Naive thymus-derived CD8-positive, alpha-beta T cell (primary cell): ENCODE measurements at places on chromosomes 3 and 15.

GRCh38 chr15:99970891-99971430 lies 237.7 kb upstream of the LYSMD4 start:
- no peak for DNase-seq

- no peak for DNase-seq
Observed at GRCh38 chr15:65087411-65087810, 10.9 kb downstream of the KBTBD13 start.

DNA sequence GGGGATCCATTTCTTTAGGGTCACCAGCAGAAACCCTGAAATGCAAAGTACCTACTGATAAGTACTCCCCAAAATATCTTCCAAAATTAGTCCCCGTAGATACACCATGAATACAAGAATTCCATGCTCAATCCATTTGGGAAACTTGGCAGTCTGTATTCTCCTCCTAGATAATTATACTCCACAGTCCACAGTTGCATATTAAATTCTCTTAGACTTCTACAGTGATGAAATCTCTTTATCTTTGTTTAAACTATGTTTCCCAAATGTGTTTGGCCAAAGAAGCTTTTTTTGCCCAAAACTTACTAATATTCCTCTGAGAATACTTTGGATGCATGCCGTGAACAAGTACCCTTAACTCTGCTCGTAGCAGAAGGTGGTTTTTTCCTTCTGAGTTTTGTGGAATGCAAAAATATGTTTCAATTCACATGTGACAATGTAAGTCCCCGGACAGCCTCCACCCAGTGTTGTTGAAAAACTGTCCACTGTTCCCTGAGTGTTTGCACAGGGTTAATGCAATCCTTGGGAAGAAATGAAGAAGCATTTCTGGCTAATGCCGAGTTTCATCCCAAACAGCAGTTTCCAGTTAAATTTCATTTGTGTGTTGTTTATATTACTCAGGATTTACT lies 126.7 kb downstream of the ARNT2 start:
- DNase-seq: no peak

DNA sequence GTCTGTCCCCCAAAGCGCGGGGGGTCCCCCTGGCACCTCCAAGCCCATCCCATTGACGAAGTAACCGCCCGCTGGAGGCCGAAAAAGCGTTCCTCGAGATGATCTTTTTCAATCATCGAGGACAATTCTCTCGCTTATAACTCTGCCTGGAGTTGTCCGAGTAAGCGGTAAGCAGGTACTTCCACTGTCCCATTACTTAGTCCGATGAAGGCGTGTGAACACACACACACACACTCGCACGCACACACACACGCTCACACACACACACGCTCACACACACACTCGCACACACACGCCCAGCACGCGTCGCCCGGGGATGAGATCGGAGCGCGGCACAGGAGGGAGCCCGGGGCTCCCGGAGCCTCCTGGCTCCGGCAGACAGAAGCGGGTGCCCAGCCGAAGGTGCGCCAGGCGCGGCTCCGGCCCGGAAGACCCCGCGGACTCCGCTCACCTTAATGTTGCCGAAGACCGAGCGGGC lies 430 bp downstream of the SLCO2A1 start:
- no peak for DNase-seq

DNA sequence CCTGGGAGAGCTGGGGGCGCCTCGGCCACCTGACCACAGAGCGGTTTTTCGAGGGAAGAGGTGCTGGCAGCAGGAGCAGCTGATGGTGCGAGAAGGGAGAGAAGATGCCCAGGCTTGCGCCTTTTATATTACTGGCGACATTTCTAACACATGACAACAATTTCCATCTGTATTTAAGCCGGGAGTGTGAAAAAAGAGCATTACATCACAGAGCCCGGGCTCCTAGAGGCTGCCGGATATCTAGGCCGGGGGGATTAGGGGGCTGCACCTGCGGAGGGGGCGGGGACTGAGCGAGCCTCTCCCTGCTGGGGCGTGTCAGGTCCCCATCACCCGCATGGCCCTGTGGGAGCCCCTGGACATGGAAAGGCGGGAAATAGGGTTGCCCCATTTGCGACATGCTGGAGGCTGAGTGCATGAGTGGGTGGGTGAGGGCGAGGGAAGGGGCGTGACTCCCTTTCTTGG lies 440.7 kb downstream of the MAGI1 start:
- DNase-seq: no peak

GRCh38 chr3:160675566-160676124 lies 1.3 kb upstream of the ARL14 start:
- DNase-seq: no peak

DNA sequence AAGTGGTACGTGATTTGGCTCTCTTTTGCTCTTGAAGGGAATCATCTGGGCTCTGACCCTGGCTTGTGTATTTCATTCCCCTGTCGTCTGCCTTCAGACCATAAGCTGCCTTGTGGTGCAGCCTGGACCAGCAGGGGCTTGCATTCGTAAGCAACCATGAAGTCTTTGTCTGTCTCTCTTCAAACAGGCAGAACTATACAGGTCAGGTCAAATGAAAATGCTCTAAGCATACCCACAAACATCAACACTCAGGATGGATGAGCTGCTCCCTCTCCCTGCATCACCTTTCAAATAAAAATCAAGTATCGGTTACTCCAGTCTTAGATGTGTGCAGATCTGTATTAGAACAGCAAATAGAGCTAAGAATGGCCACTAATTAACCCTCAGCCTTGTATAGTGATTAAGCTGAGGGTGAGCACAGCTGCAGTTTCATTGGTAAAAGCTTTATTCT lies 268.6 kb upstream of the UBE2E1 start:
- DNase-seq: no peak

- DNase-seq: no peak
Observed at GRCh38 chr3:118641608-118642007, 393.0 kb downstream of the IGSF11 start.

GRCh38 chr15:89430530-89431341 lies 65.6 kb downstream of the RHCG start:
- DNase-seq: peak; percentile 83

DNA sequence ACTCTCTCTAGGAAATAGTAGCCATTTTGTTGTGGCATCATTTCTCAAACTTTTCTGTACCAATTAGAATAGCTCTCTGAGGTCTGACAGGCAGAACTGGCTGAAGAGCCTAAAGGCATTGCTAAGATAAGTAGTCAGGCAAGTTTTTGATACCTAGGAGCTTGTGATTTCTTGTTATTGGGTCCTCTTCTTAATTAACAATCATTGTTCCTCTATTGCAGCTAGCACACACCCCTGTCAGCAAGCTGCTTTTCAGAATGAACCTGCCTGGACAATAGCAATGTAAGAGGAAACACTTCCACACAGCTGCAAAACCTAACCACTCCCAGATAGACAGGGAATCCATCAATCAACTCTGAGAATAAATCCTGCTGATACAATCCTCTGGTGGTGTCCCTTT lies 403.9 kb upstream of the TBL1XR1 start:
- no peak for DNase-seq

- no peak for DNase-seq
Observed at GRCh38 chr15:76342058-76342381, 5.4 kb downstream of the ISL2 start.

- DNase-seq: no peak
Observed at GRCh38 chr3:30289324-30289723, 317.1 kb upstream of the TGFBR2 start.

- DNase-seq: no peak
Observed at GRCh38 chr15:69603369-69604071, 150.9 kb downstream of the RPLP1 start.

DNA sequence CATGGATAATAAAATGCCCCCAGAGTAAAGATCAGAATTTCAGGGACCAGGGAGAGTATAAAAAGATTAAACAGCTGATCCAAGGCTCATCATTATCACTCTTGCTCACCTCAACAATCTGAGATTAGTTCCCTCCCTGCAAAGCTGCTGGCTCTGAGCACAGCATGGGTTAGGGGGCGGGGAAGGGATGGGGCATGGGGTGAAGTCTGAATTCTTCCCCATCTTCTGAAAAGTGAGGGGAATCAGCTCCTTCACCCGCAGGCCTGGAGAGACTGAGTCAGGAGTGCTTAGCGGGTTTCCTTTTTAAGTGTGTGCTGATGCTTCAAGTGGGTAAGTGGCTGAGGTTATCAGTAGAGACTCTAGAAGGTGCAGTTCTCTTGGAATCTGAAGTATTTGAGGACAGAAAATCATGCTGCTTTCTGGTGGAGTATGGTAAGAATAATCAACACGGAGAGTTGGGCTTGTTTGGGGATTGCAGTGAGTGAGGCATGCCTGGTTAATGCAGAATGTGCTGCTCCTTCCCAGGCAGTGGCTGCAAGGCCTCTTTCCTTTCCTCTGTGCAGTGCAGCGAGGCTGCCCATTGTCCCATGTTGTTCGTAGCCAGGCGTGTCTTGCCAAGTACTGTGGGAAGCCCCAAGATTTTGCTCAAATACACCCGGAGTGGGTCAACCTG lies 59.2 kb upstream of the TRAK1 start:
- no peak for DNase-seq

- DNase-seq: no peak
Observed at GRCh38 chr3:169349622-169349942, 313.9 kb downstream of the MECOM start.

DNA sequence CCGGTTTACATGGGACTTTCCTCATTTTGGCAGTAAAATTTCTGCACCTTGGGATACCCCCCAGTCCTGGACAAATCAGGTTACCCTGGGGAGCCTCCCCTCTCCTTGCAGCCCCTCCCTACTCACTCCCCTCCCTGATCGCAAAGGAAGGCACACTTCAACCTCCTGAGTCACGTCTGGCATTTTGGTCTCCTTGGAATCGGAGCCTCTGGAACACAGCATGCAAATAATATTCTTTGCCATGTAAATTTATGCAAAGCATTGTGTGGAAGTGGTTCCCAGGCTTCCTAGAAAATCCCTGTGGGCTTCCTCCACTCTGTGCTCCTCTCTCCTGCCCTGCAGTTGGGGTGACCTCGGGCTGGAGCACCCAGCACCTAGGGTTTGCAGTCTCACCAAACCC lies 11.6 kb downstream of the SCN5A start:
- no peak for DNase-seq

- DNase-seq: no peak
Observed at GRCh38 chr3:9703736-9704346, at the start of gene CPNE9. CPNE9 (plus strand) TSS chr3:9703833; CDS start chr3:9703997, 164 bp downstream.

DNA sequence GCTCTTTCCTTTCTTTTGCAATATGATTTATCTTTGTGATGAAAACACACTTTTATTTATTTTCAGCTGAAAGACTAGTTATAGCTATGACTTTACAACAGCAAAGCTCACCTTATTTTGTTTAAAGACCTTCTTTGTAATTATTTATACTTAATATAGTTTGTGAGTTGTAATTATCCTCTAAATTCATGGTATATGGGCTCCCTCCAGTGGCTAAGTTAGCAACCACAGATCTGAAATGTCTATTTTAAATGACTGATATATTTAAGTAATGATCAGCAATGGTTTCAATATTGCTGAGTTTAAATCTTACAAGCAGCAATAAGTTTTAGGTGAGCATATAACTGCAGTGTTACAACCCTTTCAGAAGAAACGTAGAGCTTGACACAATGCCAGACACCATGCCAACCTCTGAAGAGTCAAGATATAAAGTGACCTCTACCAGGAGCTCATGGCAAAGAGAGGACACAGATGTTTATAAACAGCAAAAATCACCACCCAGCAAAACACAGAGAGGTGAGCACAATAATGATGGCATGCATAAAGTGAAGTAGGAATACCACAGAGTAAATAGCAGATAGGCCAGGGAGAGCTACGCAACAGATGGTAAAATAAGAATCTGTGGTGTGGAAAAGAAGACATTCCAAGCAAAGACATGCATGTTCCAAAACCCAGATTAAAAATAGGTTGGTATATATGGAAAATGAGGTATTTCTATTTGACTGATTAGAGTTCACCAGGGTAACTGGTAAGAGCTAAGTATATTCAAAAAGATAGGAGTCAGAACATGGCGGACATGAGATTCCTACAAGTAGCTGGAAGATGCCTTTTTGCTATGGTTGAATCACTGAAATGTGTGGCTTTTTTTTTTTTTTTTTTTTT lies 143.7 kb upstream of the ZNF385D start:
- DNase-seq: no peak

DNA sequence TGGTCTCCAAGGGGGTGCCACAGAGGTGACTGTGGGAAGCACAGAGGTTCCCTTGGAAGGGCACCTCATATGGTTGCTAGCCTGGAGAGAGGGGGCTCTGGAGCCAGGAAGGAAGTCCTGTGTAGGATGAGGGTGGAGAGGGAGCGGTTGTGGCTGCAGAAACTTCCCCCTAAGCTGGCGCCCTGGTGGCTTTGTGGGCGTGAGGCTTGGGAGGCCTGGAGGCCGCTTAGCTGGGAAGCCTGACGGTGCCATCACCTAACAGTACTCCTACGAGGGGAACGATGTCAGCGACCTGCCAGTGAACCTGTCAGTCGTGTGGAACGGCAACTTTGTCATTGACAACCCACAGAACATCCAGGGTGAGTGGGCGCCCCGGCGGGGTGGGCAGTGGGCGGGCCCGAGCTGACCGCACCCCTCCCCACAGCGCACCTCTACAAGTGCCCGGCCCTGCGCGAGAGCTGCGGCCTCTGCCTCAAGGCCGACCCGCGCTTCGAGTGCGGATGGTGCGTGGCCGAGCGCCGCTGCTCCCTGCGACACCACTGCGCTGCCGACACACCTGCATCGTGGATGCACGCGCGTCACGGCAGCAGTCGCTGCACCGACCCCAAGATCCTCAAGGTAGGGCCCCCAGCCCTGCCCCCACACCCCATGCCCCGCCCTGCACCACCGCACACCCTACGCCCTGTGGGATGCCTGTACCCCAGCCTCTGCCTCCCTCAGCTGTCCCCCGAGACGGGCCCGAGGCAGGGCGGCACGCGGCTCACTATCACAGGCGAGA lies 31.0 kb downstream of the PLXNA1 start:
- DNase-seq: no peak

DNA sequence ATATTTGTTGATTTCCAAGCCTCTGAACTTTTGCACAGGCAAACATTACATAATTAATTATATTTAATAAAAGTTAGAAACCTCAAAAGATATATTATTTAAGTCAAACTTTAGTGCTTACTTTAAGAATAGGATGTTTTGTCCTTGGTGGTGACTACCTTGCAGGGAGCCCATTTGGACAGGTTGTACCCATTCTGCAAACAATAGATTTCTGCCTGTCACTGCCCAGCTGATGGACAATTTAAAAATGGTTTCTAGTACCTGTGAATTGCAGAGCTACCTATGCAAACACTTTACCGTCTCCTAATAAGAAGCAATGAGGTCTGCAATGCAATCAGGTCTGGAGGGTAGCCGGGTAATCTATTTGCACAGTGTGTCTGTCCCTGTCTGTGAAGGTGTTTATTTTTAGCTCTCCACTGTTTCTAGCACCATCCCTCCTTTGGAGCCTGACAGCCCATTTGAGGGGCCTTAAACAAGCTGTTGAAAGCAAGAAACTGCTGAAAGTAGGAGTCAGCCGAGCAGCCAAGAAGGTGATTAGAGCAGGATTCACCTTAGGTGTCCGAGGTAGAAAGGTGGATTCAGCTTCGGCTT lies 556.2 kb upstream of the CFAP20DC start:
- no peak for DNase-seq
